ENCODE measurements at places on chromosomes 2 and 18.

DNA sequence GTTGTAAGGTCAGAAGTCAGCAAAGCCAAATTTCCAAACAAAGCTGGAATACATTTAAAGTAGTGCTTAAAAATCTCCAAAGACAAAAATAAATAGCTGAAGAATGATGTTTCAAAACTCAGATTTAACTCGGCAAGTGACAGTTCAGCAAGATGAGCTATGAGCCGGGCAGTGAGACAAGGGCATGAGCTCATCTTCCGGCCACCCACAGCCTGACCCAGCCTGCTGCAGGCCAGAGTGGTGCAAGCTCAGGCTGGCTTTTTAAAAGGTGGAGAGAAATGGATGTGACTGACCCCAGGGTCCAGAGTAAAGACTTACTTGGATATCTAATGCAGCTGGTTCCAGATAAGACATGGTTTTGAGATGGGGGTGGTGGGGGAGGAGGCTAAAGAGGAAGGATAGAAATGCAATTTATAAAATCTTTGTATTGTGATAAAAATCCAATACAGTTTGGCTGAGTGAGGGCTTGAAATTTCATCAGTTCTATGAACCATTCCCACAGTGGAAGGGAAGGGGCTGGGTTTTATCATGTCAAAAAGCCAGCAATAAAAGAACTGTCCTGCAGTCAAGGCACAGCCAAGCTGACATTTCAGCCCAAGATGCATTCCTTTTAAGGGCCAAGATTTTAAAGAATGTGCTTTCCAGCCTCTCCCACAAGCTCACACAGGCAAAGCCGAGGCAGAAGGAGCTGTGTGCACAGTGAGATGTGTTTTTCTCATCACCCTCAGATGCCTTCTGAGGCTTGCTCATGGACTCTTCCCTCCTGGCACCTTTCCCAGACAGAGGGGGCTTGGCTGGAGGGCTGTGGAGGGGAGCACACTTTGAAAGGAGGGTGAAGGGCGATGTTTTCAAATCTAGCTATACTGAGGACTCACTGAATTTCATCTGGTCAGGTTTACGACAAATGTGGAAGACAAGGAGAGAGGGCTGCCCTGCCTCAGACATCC, 97.9 kb upstream of the KLHL29 start:
- no peak for DNase-seq

- no peak for DNase-seq
Observed at GRCh38 chr2:232309592-232309991, 69.0 kb upstream of the ALPP start.

DNA sequence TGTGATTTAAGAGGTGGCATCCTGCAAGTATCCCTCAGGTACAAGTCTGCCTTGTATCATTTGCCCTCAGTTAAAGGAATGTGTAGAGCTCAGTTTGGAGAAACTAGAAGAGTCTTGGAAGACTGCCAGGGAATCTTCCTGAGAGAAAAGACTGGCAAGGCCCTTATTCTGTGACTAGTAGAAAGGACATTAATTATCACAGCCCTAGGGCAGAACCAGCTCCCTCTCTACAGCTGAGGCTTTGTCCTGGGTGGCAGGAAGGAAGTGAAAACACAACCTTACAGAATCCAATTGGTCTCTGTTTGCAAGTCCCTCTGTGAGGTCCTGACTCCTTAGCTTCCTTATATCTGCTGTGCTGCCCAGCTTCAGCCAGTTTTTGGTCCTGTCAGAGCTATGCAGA, 385.9 kb upstream of the CYRIA start:
- no peak for DNase-seq

DNA sequence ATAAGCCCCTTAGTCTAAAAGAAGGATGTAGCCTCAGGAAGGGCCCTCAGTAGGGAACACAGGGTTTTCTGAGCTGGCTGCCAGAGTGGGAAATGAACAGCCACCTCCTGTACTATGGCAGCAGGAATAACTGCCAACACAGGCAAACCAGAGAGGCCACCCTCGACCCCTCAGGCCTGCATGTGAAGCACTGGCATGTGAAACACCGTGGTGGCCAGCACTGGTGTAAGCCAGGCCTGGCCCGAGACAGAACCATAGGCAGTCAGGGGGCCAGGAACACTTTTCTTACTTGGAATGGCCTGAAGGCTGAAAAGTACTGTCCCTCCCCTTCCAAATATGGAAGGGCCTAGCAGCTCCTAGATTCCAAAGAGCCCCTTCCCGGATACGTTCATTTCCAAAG, 28.2 kb downstream of the SFXN5 start:
- DNase-seq, result no peak
